Fibroblast of upper back skin (primary cell): ENCODE measurements at places on chromosomes 2 and 18.

GRCh38 chr2:26978061-26978596 is 7.7 kb downstream of the MAPRE3 start:
- DNase-seq = no peak

DNA sequence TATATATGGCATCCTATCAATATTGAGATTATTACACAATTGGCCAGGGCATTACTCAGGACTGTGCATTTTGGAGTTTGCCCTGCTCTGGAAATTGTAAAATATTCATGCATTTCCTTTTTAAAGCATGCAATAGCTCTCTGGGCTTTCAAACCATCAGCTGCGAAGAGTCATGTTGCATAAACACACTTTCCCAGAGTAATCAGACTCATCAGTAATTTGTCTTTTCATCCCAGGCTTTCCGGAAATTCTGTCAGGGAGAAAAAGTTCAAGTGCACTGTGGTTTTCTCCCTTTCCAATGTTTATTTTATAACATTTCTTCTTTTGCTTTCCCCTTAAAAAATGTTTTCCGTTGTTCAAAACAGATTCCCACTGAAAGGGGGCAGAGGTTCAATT is 38.9 kb upstream of the FHL2 start:
- DNase-seq = peak; percentile 72

DNA sequence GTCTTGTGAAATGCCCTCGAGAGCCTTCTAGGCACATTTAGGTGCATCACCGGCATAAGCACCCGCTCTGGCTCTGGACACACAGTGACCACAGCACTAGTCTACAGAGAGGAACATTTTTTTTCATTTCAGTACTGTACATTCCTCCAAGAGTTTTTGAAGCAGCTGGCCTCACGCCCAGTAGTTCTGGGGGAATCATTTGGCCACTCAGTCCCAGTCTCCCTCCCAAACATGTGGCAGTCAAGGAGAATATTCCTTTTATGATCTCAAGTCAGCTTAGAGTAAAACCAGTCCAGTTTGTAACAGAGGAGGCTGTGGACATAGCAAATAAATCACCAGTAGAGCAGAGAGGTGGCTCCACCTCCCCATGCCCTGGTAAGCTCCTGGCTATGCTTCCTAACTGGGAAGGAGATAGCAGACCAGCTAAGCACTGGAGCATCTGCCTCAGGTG is 48.1 kb downstream of the KCNE4 start:
- DNase-seq = peak; percentile 95

DNA sequence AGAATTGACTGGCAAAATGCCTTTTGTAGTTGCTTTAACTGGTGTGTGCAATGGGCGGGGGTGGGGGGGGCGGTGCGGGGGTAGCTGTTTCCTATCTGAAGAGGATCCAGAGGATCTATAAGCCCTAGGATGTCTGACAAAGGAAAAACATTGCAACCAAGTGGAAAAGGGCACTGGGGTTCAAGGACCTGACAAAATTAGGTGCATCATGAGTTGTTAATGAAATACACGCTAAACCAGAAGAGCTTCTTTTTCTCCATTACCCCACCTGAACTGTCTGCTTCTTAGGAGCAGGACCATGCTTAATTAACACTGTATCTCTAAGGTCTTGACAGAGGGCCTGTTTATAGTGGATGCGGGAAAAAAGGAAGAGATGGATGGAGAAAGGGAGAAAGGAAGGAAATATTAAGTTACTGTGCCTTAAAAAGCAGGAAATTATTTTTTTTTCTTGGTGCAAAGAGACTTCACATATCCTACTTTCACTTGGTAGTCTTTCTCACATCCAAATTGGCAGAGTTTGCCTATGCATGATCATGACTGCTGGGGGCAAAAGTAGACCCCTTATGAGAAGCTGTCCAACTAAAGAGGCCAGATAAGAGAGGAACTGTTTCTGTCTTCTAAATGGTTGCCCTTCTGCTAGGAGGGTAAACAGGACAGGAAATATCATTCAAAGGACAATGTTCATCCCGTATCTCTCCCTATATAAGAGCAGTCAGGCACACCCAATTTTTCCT is 4.6 kb downstream of the RND3 start:
- no peak for DNase-seq
